ENCODE measurements at places on chromosomes 16 and 17. TPM values are rescaled to one million over a fixed set of nuclear protein-coding genes. Genes with fewer than 3 reads are reported as not detected.

DNA sequence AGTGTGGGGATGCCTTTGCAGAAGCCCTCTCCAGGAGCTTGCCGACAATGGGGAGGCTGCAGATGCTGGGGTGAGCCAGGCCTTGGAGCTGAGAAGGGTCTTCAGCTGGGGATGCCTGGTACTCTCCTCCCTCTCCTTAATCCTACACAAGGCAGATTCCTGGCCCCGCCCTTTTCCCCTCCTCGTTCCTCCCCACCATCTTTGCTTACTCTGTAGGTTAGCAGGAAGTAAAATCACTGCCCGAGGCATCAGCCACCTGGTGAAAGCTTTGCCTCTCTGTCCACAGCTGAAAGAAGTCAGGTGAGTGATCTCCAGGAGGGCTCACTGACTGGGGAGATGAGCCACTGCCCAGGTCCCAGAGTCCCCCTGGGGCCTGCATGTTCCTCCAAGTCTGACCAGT lies 38.7 kb downstream of the NLRC5 start:
- DNase-seq, result no peak

DNA sequence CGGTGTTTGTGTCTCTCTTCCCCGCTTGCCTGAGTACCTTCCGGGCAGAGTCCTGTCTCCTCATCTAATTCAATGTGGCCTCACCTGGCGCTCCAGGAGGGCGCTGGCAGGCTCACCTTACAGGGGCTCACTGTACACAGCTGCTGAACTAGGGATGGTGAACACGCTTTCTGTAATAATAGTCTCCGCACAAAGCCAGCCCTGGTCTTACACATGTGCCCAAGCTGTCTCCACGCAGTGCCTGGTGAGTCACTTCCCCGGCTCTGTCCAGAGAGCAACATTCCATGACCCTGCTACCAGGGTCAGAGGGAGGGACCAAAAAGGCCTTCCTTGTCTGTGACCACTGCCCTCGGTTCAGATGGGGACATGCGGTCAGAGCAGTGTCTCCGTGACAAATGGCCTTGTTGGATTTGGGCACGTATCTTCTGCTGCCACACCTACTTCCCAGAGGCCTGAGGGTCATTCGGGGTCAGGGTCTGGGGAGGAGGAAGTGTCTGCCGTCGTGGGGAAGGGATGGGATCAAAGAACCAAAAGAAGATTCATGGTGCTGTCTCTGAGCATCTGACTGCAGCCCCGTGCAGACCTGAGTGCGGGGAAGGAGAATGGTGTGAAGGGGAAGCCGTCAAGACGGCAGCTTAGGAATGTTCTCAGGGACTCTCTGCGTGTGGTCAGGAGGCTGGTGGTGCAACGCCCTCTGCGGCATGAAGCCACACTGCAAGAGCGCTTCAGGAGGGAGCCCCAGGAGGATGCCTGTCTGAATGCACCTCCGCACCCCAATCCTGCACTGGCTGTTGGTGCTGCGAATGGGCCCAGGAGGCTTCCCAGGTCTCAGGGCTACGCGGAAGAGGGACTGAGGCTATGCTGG lies 68.8 kb downstream of the IL21R start:
- DNase-seq, result no peak

Gene HIGD1B
- total RNA-seq, result 1.5 TPM

- DNase-seq, result no peak
These were observed 295.3 kb upstream of the PMFBP1 start for GRCh38 chr16:72467157-72467759.

Gene CCL1
- total RNA-seq, result not detected

Gene TBC1D26
- total RNA-seq, result not detected

- DNase-seq, result no peak
These were observed 1.6 kb downstream of the TPPP3 start for GRCh38 chr16:67391424-67392300.

DNA sequence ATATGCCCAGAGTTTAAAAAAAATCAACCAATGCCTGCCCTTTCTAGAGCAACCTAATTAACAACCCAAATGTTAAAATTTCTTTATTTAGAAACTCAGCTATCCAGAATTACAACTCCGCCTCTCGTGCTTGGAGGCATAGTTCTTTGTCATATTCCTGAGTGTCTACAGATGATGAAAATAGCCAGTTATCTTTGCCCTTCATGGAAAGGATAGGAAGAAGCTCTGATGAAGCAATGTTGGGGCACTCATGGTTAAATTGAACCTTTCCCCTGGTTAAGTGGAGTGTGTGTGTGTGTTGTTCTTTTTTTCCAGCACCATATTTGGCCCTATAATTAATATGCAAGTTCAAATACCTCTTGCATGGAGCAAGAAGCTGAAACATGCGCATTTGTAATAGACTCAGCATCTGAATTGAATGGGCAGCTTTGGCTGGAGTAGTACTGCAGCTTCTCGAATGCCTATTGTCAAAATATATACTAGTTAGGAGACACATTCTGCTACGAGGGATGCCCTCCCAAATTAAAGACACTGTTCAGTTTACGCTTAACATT lies 506.2 kb downstream of the WWOX start:
- no peak for DNase-seq

DNA sequence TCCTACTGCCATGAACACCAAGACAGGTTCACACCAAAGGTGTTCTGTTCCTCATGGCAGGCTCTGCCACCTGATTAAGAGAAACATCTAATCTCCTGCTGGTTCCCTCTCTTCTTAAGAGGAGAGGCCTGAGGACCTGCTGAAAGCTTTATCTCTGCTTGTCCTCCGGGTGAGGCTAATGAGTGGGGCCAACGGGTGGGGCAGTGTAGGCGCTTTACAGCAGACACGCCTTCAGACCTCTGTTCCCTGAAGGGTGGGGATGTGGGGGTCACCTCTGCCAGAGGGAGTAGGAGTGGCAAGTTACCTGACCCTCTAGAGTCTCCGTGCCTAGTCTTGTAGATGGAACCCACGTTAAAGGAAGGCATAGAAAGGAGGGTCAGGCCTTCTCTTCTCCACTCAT lies 4.2 kb upstream of the MRM1 start:
- DNase-seq, result no peak

DNA sequence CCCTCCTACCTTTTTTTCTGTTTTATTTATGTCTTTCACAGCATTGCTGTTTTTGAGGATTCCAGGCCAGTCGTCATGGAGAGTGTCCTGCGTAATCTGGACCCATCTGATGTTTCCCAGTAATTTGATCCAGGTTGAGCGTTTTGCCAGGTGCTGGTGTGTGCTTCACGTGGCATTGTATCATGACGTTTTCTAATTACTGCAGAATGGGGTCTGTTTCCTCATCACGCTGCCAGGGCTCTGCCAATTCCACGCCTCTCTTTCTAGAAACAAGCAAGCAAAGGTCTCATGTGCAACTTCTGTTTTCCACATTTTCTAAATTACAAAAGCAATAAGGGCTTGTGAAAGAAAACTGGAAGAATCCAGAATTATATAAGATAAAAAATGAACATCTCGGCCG lies 28.3 kb upstream of the BHLHA9 start:
- DNase-seq, result no peak

Gene GPRC5B
- 4.2 TPM for total RNA-seq

Gene CCL7
- total RNA-seq, result not detected

- DNase-seq, result no peak
These were observed 55.3 kb downstream of the WDR45B start for GRCh38 chr17:82592767-82593589.

DNA sequence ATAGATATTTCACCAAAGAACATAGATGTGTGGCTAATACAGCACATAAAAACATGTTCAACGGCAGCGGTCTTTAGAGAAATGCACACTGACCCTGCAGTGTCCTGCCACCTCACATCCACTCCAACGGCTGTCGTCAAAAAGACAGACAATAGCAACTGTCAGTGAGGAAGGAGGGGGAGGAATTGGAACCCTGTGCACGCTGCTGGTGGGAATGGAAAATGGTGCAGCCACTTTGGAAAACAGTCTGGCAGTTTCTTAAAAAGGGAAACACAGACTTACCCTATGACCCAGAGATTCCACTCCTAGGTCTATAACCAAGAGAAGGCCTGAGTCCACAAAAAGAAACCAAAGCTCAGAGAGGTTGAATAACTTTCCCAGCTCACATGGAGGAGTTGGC lies 7.7 kb downstream of the CEP295NL start:
- no peak for DNase-seq

DNA sequence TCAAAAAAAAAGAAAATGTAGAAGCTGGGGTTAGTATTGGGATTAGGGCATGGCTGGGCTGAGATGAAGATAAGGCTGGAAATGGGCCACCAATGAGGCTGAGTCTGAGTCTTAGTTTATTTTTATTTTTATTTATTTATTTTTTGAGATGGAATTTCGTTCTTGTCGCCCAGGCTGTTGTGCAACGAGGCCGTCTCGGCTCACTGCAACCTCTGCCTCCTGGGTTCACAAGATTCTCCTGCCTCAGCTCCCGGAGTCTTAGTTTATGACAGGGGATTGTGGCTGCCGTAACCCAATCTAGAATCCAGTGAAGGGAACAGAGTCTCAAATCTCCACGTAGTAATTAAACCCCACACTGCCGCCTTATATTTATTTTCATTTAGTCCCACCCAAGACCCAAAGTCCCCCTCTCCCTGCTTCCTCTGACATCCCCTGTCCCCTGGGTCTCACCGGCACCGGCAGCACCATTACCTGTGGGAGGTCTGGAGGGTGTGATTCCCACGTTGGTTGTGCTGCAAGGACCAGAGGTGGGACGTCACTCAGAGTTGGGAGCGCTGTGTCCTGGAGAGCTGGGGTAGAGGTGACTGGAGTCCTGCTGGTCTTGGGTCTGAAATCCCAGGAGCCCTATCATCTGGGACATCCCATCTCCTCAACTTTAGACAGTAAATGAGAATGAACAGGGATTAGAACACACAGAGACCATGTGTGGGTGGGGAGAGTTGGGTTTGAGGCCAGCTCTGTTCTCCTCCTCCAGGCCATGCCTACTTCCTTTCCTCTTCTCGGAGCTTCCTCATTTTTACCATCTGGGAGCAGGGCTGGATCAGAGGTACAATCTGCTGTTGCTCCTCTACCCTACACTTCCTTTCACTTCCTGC lies at the start of gene CLEC10A:
CLEC10A (minus strand) TSS at position 671 of the 875 bp plus-strand sequence. CDS start 1,439 bp downstream, outside the sequence.
- no peak for DNase-seq

Gene SLC13A2
- not detected for total RNA-seq

Gene KRTAP2-3
- not detected for total RNA-seq

DNA sequence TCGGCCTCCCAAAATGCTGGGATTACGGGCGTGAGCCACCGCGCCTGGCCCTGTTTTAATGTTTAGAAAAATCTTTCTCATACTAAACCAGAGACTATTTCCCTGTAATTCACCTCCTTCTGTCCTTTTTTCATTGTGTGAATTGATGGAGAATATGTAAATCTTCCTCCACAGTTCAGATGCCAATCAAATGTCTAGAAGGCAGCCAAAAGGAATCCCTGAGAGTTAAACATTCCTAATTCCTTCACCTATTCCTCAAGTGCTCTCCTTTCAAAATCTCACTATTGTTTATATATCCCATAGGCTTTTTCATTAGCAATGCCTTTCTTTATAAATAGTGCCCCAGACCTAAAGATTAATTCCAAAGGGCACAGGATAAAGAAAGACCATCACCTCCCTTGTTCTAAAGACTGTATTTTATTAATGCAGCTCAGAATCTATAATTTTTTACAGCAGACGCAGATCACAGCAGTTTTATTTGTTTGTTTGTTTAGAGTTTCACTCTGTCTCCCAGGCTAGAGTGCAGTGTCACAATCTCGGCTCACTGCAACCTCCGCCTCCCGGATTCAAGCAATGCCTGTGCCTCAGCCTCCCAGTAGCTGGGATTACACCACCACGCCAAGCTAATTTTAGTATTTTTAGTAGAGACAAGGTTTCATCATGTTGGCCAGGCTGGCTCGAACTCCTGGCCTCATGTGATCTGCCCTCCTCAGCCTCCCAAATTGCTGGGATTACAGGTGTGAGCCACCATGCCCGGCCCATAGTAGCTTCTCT lies 30.5 kb downstream of the COPZ2 start:
- DNase-seq, result no peak

DNA sequence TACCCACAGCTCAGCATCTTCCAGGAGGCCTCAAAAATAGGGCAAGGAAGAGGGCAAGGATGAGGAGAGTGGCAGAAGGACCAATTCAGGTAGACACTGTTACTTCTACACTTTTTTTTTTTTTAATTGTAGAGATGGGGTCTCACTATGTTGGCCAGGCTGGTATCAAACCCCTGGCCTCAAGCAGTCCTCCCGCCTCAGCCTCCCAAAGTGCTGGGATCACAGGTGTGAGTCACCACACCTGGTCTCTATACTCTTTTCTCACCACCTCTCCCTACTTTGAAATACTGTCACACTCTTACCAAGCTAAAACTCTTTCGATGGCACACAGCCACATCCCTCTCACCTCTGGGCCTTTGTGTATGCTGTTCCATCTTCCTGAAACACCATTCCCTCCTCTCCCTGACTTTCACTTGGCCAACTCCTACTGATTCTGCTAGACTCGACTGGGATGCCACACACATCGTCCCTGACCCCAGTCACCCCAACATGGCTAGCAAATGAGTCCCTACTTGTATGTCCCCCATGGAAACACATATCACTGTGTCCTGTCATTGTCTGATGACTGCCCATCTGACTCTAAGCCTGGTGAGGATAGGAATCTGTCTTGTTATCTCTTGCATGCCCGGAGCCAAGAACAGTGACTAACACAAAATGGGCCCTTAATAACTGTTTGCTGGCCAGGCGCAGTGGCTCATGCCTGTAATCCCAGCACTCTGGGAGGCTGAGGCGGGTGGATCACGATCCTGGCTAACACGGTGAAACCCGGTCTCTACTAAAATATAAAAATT lies 7.2 kb upstream of the SLC43A2 start:
- no peak for DNase-seq

DNA sequence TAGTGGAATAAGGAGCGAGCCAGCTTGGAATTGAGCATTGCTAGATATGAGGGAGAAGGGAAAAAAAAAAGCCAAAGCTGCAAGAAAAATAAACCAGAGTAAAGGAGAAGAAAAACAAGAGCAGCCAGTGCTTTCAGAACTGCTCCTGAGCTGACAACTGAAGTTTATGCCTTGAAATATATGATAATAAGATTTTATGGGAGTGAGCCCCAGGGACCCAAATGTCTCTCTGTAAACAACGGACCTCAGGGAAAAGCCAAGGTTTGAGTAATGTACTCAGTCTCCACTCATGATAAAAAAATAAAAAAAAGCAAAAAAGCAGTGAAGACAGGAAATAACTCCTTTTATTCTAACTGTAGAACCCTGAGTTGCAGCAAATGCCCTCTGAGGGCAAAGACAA lies 132.6 kb downstream of the SNX11 start:
- no peak for DNase-seq

Gene KRT13
- total RNA-seq, result 35,793 TPM
